ENCODE measurements at places on chromosomes 5 and 9.

DNA sequence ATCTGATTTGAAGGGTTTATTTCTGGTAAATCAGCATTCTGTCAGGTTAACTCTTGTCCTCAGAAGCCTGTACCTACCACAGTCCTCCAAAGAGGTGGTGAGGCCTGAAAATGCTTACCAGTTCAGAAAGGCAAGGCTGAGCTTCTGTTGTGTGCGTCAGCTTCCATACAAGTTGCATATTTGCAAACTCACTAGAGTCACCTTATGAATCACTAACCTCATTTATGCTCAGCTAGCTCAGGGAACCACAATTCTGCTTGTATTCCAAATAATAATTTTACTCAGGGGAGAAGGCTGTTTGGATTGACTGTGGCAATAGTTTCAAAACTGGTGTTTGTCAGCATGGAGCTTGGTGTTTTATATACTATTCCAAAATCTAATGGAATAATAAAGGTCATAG is 355.1 kb upstream of the RFX3 start:
- peak; percentile 65 for DNase-seq

DNA sequence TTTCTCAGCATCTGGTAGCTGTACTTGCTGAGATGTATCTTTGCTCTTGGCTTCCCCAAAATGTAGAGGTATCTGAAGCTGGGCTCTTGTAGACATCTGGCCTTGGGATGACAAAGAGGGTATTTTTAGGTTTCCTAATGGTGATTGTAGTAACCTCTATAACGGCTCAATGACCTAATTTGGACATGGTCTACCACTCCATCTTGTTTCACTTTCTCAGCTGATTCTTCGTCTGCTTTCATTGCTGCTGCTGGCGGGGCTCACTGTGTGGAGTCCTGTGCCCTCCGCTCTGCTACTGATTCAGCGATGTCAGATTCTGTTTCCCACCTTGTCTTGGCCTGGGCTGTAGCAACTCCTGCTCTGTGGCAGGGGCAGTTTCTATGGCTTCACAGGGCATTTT is 12.7 kb upstream of the MARCHF11 start:
- DNase-seq, result no peak

DNA sequence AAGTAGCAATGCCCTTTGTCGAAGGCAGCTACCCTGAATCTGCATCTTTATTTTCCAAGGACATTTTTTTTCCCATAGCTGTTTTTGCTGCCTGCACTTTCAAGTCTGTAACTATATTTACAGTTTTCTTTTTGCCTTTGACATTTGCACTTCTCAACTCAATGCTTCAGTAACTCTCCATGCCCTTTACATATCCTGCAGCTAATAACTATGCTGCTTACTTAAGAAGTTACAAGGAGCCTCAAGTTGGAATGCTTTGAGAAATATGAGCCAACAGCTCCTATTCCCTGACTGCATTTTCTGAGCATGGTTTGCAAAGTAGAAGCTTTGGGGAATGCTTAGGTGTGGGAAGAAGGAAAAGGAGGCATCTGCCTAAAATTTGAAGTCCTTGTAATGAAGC is 194.8 kb upstream of the TRPC7 start:
- no peak for DNase-seq

DNA sequence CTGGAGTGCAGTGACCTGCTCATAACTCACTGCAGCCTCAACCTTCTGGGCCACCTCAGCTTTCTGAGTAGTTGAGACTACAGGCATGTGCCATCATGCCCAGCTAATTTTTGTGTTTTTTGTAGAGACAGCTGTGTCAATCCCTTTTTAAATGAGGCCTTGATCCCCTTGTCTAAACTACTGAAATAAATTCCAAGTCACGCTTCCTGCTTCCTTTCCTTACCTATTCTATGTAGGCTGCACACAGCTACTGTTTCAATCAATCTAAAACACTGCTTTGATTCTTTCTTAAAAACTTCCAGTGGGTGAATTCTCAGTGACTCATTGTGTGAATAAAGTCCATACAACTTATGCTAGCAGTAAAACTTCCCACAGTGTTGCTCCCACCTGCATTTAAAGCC is 2.9 kb upstream of the C7 start:
- DNase-seq, result no peak

GRCh38 chr5:180085837-180086236 is 14.3 kb upstream of the RNF130 start:
- DNase-seq, result no peak

DNA sequence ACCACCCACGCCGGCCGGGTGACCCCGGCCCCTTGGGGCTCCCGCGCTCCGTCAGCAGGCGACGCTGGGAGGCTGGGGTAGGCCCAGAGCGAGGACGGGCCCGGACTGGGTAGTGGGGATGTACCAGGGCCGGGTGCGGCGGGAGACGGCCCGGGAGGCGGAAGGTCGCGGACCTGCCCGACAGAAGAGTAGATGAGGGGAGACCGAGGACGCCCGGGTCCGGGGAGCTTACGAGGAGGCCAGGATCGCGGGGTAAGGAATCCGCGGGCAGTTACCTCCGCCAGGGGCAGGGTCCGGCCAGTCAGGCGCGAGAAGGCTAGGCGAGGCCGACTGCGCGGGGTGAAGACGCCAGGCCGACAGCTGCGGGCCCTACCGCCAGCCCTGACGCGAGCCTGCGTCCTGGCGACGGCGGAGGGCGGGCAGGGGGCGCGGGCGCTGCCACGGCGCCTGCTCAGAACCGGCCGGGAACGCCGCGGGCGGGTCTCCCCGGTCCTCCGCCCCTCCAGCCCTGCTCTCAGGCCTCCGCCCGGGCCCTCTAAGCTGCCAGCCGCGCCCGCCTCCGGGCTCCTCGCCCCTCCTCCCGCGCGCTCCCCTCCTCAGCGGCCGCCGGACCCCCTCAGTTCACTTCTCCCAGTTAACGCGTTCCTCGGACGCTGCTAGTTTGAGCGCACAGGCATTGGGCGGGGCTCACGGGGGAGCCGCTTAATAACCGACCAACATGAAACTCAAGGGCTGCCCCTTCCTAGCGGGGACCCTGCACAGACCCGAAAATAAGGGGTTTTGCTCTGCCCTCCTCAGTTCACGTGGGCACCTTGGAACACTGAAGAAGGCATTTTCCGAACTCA is at the start of gene CPLANE1:
Gene CPLANE1 (minus strand): TSS at position 407 of the 845 bp plus-strand sequence. CDS start 1,678 bp downstream, outside the sequence.
- peak; percentile 42 for DNase-seq

DNA sequence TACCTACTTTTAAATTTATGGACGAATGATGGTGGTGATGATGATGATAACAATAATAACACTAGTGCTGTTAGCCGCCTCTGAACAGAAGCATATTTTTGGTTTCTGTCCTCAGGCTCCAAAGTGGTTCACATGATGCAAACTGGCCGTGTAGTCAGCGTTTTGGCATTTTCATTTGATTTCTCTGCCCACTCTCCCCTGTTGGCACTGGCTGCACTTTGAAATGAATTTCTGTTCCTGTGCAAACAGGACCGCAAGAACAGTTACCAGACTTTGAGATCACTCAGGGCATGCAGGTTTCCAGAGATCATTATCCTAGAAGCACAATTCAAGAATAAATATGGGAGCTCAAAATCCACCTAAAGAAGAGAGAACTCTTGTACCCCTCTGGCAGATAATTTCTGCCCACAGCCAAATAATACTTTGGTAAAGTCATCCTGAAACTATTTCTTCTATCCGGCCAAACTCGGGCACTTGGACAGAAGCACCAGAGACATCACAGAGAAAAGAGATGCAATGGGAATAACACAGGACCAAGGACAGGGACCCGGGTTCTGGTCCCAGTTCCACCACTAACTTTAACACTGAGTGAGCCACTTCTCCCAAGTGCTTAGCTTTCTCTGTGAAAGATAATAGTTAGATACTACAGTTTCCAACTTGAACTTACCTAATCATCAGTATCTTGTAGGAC is 201.7 kb upstream of the PTGER4 start:
- DNase-seq, result peak; percentile 68
